Umbilical cord (tissue), 2 donors: ENCODE measurements at places on chromosomes 2 and 18. TPM values are rescaled to one million over a fixed set of nuclear protein-coding genes. Genes with fewer than 3 reads are reported as not detected.

ESPNL gene
- total RNA-seq = 5.5 TPM

GALR1 gene
- total RNA-seq = 3.6 TPM

ADCYAP1 gene
- 2.9 TPM for total RNA-seq

TMEM200C gene
- total RNA-seq = 5.1 TPM

GLB1L gene
- 12.0 TPM for total RNA-seq

MAL gene
- 3.6 TPM for total RNA-seq

DIPK1C gene
- 3.1 TPM for total RNA-seq

PLGLB2 gene
- 3.4 TPM for total RNA-seq

CCT4 gene
- total RNA-seq = 71.0 TPM

G6PC2 gene
- total RNA-seq = 0.24 TPM

GATA6 gene
- total RNA-seq = 53.0 TPM

OSBPL1A gene
- total RNA-seq = 47.2 TPM

KIF1A gene
- total RNA-seq = 2.2 TPM

GREB1L gene
- 14.9 TPM for total RNA-seq

ASB1 gene
- total RNA-seq = 20.7 TPM

ANKRD30BL gene
- total RNA-seq = 1.7 TPM

ORMDL1 gene
- 69.8 TPM for total RNA-seq

UPP2 gene
- total RNA-seq = 0.24 TPM

HOXD8 gene
- total RNA-seq = 8.7 TPM

SRD5A2 gene
- 0.72 TPM for total RNA-seq

CELF4 gene
- total RNA-seq = 5.3 TPM

NOP58 gene
- 48.4 TPM for total RNA-seq

WNT6 gene
- 3.9 TPM for total RNA-seq

ZNF521 gene
- 50.6 TPM for total RNA-seq

FAM228A gene
- not detected for total RNA-seq
